ENCODE measurements at places on chromosomes 12 and 14. TPM values are rescaled to one million over a fixed set of nuclear protein-coding genes. Genes with fewer than 3 reads are reported as not detected.

- no peaks in the 10 kb centered on the region for H3K4me1 ChIP-seq
- no peak overlapping the region for H3K4me3 ChIP-seq
- no peaks in the 10 kb centered on the region for H3K36me3 ChIP-seq
- no peaks in the 10 kb centered on the region for H3K27me3 ChIP-seq
- peak; percentile 48 for DNase-seq
- H3K27ac ChIP-seq: no peak overlapping the region
Measured at GRCh38 chr12:9925705-9926393, 6.3 kb downstream of the CLEC2A start.

DNA sequence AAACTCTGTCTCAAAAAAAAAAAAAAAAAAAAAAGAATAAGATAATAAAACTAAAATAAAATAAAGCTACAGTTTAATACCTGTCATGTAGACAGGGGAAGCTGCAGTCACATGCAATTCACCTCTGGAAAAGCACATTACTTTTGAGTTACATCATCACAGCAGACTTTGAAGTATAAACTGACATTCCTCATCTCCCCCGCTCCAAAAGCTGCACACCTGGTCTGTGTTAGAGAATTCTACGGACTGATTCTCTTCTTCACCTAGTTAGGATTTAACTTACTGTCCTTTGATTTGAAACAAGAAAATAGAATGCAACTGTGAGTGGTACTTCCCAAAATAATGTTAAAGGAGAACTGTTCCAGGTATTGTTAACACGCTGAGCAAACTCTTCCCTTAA, 25.1 kb downstream of the SPPL3 start:
- no peak for DNase-seq
- no peaks in the 10 kb centered on the region for H3K4me1 ChIP-seq
- no peaks in the 10 kb centered on the region for H3K27me3 ChIP-seq
- H3K4me3 ChIP-seq: no peak overlapping the region
- no peak overlapping the region for H3K27ac ChIP-seq
- H3K36me3 ChIP-seq: no peaks in the 10 kb centered on the region

DNA sequence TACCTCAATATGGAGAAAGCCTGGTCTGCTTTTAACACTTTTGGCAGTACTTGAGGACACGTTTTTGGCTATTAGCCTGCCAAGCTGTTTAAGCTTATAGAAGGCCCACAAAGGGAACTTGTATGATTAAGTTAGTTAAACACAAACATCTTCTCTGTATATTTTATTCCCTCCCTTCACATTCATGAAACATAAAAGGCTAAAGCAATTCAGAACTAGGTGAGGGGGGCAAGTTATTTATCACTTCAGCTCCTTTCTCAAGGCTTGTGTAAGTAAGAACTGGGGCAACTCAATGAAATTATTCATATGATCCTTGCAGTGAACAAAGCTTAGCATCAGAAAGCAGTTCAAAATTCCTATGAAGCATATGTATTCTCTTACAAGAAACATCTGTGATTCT, 7.5 kb downstream of the PRICKLE1 start:
- DNase-seq: no peak
- no peaks in the 10 kb centered on the region for H3K36me3 ChIP-seq
- H3K4me3 ChIP-seq: no peak overlapping the region

GRCh38 chr12:54220092-54220557, 31.3 kb upstream of the SMUG1 start:
- peak; percentile 72 for DNase-seq
- no peak overlapping the region for H3K4me3 ChIP-seq
- no peaks in the 10 kb centered on the region for H3K36me3 ChIP-seq
- no peaks in the 10 kb centered on the region for H3K27me3 ChIP-seq

DNA sequence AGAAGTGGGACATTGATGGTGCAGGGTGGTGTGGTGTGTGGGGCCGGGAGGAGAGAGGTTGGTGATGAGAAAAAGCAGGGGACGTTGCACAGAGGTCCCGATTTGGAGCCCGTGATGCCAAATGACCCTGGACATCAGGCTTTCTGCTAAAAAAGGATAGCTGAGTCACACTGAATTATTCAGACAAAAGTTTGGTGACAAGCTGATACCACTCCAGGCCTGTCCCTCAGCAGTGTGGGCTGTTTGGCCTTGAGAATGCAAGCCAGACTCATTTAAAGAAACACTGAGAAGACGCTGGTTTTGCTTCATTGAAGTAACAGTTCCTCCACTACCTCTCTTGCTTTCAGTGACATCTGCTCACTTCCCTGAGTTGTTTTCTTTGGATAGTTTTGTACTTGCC, 262.1 kb upstream of the PWP1 start:
- H3K27ac ChIP-seq: no peak overlapping the region
- no peaks in the 10 kb centered on the region for H3K4me1 ChIP-seq
- no peak overlapping the region for H3K4me3 ChIP-seq
- no peaks in the 10 kb centered on the region for H3K36me3 ChIP-seq

DNA sequence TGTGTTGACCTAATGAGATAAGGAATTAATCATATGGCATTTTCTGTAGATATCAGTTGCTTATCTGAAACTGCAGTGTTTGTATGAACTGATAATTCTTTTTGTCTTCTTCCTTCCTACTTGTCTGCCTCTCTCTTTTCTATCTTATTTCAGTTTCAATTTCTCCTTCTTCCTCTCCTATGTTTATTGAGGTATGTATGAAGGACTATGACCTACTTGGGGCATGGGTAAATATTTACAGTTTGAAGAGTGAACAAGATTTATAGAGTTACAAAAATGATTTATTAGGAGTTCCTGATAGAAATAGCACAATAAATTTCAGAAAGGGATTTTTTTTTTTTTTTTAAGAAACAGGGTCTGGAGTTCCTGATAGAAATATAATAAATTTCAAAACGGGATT, 88.7 kb upstream of the MUCL1 start:
- no peaks in the 10 kb centered on the region for H3K4me1 ChIP-seq
- H3K27me3 ChIP-seq: no peaks in the 10 kb centered on the region
- no peak overlapping the region for H3K27ac ChIP-seq
- no peaks in the 10 kb centered on the region for H3K36me3 ChIP-seq

DNA sequence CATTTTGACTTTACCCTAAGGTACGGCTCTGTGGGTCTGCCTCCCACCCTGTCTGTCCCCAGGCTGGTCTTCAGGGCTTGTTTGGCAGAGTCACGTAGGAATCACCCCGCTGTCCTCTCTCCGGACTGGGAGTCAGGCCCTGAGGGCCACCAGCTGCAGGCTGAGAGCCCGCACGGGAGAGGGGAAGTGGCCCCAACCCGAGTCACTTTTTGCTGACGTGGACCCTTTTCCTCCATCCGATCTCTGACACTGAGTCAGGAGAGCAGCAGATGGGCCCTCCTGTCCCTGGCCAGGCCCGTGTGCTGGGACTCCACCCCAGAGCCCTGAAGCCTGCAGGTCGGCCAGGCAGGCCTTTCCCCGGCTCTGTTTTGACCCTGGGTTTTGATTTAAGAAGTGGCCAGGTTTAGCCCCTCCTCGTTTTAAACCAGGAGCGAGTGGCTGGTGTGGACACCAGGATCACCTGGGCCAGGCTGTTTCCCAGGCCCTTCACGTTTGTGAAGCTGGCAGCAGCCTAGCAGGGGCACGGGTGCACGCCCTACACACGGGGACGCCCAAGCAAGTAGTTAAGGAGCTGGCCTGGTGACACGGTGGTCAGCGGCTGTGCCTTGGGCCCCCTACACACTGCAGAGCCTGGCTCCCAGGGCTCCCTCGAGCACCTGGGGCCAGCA, 12.5 kb upstream of the TEX22 start:
- H3K4me1 ChIP-seq: no peaks in the 10 kb centered on the region
- DNase-seq: no peak
- no peaks in the 10 kb centered on the region for H3K36me3 ChIP-seq

GRCh38 chr12:56676851-56677580, 11.1 kb downstream of the PTGES3 start:
- peaks cover 62% of the 10 kb centered on the region for H3K36me3 ChIP-seq
- H3K27me3 ChIP-seq: no peaks in the 10 kb centered on the region
- H3K27ac ChIP-seq: no peak overlapping the region
- H3K4me1 ChIP-seq: no peaks in the 10 kb centered on the region
- DNase-seq: no peak

PTPRB gene
- 4.5 TPM for total RNA-seq

DNA sequence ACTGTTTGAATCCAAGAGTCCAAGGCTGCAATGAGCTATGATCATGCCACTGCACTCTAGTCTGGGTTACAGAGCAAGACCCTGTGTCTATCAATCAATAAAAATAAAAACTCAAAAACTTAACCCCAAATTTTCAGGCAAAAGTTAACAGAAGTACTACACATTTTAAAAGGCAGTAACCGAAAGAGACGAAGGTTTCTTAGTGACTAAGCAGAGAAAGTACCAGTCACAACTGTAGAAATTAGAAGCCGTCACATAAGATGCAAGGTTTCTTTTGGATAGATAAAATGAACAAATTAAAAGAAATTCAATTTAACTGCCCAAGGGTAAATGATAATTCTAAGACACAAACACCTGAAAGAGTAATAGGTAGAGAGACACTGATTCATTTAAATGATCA, 103.5 kb downstream of the MED13L start:
- no peaks in the 10 kb centered on the region for H3K27me3 ChIP-seq
- no peak overlapping the region for H3K4me3 ChIP-seq
- peaks cover 14% of the 10 kb centered on the region for H3K4me1 ChIP-seq
- DNase-seq: no peak
- H3K36me3 ChIP-seq: no peaks in the 10 kb centered on the region

DNA sequence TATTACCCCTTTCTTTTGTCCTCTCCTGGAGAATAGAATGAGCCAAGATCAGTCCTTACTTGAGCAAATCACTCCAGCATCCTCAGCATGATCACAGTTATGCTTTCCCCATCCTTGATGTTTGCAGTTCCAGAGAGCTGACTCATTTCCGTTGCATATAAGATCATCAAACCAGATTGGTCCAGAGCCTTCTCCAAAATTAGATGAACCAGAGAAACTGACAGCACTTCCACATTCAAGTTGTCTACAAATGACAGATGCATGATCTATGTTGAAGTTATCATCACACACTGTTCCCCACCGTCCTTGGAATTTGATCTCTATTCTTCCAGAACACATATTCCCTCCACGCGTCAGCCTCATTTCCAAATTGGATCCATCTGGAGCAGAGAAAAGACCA, 4.8 kb downstream of the CD163 start:
- DNase-seq: peak; percentile 65
- no peaks in the 10 kb centered on the region for H3K36me3 ChIP-seq
- peaks cover 32% of the 10 kb centered on the region for H3K4me1 ChIP-seq
- H3K27me3 ChIP-seq: no peaks in the 10 kb centered on the region

DNA sequence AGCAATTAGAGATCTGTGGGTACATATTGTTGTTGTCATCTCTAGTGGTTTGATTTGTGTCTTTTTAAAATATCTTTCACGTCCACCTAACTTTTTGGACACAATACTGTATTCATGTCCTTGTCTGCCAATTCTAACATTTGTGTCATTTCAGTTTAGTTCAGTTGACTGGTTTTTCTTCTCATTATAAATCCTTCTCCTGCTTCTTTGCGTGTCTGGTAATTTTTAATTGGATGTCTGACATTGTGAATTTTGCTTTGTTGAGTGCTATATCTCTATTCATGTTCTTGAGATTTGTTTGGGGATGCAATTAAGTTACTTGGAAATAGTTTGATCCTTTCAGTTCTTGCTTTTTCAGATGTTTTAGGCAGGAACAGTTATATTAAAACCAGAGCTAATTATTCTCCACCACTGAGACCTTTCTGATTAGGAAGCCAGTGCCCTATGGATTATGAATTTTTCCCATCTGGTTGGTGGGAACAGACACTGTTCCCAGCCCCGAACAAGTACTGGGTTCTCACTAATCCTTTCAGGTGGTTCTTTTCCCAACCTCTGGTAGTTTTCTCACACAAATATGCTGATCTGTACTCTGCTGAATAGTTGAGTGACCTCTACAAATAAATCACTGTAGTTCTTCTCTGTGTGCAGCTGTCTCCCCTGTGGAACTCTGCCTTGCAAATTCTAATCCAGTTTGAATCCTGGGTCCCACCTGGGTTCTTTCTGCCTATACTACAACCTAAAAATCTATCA, 91.1 kb upstream of the DYNC1H1 start:
- no peak for DNase-seq
- no peak overlapping the region for H3K27ac ChIP-seq
- no peak overlapping the region for H3K4me3 ChIP-seq
- H3K4me1 ChIP-seq: peaks cover 17% of the 10 kb centered on the region
- H3K27me3 ChIP-seq: no peaks in the 10 kb centered on the region

DNA sequence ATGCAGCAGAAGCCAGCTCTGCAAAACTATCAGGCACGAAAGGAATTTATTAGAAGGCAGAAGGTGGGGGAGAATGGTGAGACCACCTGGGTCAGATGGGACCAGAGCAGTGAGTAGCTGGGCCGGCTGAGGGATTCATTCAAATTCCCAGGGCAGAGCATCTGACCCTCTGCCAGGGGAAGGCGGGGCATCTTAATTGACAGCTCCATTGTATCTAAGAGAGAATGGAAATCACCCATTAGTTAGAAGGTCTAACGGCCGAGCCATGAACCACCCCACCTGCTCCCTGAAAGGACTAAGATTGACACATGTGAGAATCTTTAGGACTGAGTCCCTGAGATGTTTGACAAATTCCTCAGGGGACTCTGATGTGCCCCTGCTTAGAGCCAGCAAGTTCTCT, 83.7 kb downstream of the PHETA1 start:
- no peak overlapping the region for H3K27ac ChIP-seq
- no peaks in the 10 kb centered on the region for H3K4me1 ChIP-seq
- no peaks in the 10 kb centered on the region for H3K36me3 ChIP-seq
- DNase-seq: no peak
- H3K4me3 ChIP-seq: no peak overlapping the region

GRCh38 chr14:23704890-23705289, 68.7 kb downstream of the DHRS2 start:
- H3K36me3 ChIP-seq: no peaks in the 10 kb centered on the region
- H3K4me1 ChIP-seq: no peaks in the 10 kb centered on the region
- no peaks in the 10 kb centered on the region for H3K27me3 ChIP-seq
- no peak for DNase-seq
- no peak overlapping the region for H3K27ac ChIP-seq
- no peak overlapping the region for H3K4me3 ChIP-seq

FAM222A gene
- 7.8 TPM for total RNA-seq

DNA sequence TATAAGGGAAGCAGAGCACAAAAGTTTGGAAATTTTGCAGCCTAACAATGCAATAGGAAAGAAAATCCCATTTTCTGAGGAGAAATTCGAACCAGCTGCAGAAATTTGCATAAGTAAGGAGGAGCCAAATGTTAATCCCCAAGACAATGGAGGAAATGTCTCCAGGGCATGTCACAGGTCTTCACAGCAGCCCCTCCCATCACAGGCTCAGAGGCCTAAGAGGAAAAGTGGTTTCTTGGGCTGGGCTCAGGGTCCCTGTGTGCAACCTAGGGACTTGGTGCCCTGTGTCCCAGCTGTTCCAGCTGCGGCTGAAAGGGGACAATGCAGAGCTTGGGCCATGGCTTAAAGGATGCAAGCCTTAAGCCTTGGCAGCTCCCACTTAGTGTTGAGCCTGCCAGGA, 190.0 kb downstream of the MDGA2 start:
- no peaks in the 10 kb centered on the region for H3K27me3 ChIP-seq
- no peaks in the 10 kb centered on the region for H3K4me1 ChIP-seq
- no peak overlapping the region for H3K4me3 ChIP-seq
- no peak overlapping the region for H3K27ac ChIP-seq

All from SJSA1 (cell line).